T-helper 1 cell (primary cell): ENCODE measurements at places on chromosomes 2 and 18.

DNA sequence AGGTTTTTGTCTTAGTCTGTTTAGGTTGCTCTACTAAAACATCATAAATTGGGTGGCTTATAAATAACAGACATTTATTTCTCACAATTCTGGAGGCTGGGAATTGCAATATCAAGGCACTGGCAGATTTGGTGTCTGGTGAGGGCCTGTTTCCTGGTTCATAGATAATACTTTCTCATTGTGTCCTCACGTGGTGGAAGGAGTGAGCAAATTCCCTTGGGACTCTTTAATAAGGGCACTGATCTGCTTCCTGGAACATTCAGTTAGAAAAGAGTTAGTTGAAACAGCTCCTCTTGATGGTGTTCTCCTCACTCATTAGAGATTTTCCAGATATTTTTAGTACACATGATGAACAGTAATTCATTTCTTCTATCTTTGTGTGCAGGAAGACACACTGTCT, 22.3 kb downstream of the COL4A3 start:
- no peak for DNase-seq

DNA sequence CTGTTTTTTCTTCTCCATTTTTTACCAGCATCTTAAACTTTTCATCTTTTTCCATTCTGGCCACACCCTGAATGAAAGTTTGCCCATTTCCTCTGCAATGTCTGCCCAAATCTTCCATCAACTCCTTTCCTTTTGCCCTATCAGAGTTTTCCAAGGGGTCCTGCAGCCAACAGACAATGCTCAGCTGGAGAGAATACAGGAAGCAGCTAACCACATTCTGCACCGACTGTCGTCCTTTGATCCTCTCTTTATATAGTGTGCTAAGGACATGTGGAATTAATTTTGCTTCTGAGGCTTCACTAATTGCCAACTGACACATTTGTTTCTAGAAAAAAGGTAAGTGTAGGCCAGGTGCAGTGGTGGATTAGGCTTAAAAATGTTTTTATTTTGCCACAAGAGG, 50.5 kb upstream of the DLX2 start:
- DNase-seq = no peak

DNA sequence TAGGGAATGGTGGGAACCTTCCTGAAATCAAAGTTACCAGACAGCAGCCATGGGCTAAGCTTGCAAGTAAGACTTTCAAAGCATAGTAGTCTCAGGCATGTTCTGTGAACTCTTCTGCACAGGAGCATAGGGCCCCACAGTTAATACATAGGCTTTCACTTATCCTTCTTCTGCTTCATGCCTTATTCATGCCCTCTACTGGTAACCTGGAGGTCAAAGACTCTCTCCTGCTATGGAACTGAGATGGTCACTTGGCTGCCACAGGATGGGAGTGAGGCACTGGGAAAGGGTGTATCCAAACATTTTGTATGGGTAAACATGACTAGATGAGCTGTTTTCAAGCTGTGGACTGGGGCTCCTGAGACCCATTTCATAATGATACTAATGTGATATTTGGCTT, 49.1 kb upstream of the ZNF638 start:
- DNase-seq = no peak

- no peak for DNase-seq
Measured at GRCh38 chr2:98459496-98460175, 15.0 kb downstream of the INPP4A start.

- DNase-seq = no peak
Measured at GRCh38 chr2:134395779-134396178, 141.9 kb downstream of the MGAT5 start.

DNA sequence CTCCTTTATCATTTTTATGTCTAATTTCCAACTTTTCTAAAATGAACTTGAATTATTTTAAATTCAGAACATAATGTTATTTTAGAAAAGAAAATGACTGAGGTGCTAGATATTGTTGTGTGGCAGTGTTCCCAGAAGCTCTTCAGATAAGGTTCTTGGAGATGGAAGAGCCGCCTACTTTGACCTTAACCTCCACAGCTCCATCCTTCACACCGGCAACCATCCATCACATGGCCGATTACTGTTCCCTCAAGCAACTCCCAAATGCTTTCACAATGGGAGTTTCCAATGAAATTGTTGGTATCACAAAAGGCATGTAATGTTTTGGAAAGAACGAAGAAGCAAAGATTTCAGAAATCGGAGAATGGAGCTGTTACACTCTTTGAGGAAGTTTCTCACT, 193.9 kb upstream of the SALL3 start:
- no peak for DNase-seq

- DNase-seq = no peak
Measured at GRCh38 chr2:17976871-17977746, 98.6 kb downstream of the KCNS3 start.

DNA sequence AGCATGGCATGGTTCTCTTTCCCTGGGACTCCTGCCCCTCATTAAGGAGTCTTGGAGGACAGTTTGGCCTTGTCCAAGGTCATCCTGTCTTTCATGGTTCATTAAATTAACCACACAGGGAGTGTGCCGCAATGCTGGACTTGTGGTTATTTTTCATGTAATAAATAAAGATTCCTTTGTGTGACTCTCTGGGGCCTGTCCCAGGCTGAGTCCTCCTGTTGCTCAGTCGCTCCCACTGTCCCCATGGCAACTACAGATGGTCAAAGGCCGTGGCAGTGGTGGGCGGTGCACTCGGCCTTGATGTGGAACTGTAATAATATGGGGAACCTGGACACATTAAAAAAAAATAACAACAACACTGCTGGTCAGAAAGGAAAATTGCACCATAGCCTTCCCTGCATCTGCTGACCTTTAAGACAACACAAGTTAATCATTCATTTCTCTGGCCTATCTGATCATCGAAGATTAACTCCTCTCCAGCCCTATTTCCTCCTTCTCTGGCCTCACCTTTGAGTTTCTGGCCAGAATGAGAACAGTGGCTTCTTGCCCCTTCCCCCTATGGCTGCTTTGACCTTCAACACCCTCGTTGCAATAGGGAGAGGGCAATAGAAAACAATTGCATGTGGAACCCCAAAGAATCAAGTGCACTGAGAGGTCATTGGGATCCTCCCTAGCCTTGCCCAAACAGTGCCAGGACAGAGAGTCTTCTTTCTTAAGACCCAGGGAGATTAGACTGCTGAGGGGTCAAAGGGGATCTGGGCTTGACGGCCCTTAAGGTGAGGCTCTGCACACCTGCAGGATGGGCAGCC, 44.7 kb downstream of the PSD4 start:
- no peak for DNase-seq

- DNase-seq = no peak
Measured at GRCh38 chr2:121334581-121335293, 49.7 kb upstream of the TFCP2L1 start.

DNA sequence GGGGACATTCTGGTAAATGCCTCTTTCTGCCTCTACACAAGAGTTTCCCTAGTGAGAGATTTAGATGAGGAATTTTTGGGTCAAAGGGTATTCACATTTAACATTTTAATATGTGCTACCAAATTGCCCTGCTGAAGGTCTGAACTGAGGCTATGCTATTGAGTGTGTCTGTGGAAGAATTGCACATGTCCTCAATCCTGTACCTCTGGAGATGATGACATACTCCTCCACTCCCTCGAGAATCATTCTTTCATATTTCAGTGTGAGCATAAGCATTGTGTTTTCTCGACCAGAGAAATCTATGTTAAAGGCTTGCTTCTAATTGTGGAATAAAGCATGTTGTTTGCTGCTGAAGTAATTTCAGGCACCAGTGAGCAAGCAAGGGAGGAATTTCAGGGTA, 110.5 kb downstream of the TSN start:
- DNase-seq = no peak

DNA sequence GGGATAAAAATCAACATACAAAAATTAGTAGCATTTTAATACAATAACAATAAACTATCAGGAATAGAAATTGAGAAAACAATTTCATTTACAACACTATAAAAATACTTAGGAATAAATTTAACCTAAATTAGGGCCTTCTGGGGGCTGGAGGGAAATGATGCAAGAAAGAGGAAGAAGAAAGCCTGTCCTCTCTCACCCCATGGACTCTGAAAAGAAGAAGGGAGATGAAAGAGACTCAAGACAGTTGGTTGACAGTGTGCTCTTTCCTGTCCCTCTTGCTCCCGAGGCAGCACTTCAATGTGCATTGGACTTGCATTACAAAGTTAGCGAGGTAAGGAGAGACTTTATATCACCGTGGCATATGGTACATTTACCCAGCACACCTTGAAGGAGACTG, 88.5 kb downstream of the VAPA start:
- no peak for DNase-seq

GRCh38 chr18:12026562-12026961, 45.3 kb downstream of the IMPA2 start:
- no peak for DNase-seq

GRCh38 chr18:4102901-4103300, 352.2 kb downstream of the DLGAP1 start:
- DNase-seq = no peak

GRCh38 chr2:206368484-206368883, 74.8 kb upstream of the ADAM23 start:
- no peak for DNase-seq

GRCh38 chr2:28726177-28726576, 25.5 kb upstream of the PPP1CB start:
- no peak for DNase-seq

DNA sequence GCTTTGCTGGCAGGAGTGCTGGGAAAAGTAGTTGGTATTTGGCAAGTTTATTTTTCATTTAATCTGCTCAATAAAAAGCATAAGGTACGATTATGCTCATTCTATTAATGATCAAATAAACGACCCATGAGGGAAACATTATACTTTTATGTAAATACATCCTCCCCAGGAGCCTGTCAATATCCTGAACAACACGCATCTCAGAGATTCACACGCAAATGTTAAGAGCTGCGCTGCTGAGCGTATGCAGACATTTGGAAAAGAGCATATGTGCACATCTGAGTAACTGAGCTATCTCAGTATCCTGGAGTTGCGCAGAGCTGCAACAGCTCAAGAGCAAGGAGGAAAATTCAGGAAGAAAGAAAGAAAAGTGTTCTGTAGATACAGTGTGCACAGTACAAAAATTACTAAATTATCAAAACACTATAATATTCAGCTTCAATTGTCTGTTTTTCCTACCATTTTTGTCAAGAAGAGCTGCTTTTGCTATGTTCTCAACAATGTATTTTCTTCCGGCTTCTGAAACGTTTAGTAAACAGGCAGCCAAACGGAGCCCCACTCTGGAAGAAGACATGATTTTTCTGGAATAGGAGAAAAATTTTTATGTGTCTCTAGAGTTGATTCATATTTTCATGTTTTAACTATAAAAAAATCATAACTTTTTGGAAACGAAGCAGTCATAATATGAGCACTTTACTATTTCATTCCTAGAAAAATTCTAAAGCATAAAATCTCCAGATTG, 2.4 kb downstream of the FTCDNL1 start:
- DNase-seq = no peak

- DNase-seq = no peak
Measured at GRCh38 chr2:160581035-160581434, 87.4 kb upstream of the RBMS1 start.

DNA sequence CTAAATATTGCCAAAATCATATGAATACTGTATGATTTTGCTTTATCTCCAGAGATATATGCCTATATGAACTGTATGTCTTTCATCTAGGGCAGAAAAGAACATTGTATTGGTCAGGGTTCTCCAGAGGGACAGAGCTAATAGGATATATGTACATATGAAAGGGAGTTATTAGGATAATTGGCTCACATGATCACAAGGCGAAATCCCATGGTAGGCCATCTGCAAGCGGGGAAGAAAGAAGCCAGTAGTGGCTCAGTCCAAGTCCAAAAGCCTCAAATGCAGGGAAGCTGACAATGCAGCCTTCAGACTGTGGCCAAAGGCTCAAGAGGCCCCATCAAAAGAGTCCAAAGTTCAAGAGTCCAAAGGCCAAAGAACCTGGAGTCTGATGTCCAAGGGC, 209.9 kb downstream of the RNF144A start:
- no peak for DNase-seq

DNA sequence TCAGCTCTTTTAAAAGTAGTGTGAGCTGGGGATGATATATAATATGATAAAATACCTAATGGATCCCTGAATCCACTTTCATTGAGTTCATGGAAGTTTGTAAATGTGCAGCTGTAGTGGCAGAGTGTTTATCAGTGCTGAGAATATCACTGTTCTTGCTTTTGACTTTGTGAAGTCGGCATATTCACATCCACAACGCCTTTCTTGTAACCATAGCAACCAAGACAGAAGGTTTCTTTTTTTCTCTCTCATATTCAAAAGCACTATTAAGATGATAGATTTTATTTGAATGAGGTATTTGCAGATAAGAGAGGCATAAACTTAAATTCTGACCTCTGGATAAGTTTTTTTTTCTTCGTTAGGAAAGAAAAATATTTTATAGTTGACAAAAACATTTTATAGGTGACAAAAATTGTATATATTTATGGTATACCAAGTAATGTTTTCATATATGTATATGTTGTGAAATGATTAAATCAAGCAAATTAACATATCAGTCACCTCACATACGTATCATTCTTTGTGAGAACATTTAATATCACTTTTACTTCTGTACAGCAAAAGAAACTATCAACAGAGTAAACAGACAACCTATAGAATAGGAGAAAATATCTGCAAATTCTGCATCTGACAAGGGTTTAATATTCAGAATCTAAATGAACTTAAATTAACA, 130.0 kb downstream of the PLCL1 start:
- DNase-seq = no peak

GRCh38 chr2:144484201-144484948, 35.5 kb downstream of the ZEB2 start:
- DNase-seq = no peak

DNA sequence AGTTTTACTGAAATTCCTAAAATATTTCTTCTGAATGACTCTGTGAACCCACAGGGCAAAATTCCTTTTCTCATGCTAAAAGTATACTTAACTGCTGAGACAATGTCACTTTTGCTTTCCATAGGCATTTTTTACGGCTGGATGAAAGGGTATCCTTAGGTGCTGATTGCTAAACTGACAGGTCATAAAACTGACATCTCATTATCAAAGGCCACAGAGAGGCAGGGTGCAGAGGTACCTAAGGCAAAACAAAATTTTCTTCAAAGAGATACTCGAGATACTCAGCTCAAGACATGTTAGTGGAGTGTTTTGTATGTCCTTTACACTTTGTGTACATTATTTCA, 62.0 kb upstream of the WDR75 start:
- no peak for DNase-seq

GRCh38 chr2:179981085-179981484, 26.0 kb downstream of the CWC22 start:
- DNase-seq = no peak
